Right renal pelvis (tissue), 4 donors: ENCODE measurements at places on chromosomes 16 and 17. TPM values are rescaled to one million over a fixed set of nuclear protein-coding genes. Genes with fewer than 3 reads are reported as not detected.

Gene POLDIP2
- polyA plus RNA-seq = 101 TPM

Gene BCAR1
- 53.5 TPM for polyA plus RNA-seq

Gene DNAI2
- 0.19 TPM for polyA plus RNA-seq

DNA sequence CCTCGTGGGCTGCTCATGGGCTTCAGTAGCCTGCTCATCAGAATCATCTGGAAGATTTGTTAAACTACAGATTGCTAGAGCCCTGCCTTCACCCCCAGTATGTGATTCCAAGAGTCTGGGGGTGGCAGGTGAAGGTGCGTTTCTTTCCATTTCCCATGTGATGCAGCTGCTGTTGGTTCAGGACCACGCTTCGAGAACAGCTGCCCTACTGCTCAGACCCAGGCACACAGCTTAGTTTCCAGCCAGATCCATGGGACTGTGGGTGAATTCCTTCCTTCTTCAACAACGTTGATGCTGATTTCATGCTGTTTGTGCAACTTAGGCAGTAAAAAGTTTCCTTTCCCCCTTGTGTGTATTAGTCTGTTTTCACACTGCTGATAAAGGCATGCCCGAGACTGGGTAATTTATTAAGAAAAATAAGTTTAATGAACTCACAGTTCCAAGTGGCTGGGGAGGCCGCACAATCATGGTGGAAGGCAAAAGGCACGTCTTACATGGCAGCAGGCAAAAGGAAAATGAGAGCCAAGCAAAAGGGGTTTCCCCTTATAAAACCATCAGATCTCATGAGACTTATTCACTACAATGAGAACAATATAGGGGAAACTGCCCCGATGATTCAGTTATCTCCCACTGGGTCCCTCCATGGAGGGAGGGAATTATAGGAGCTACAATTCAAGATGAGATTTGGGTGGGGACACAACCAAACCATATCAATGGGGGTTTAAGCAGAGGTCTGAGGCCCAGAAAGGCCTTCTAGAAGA is 159.2 kb downstream of the XYLT1 start:
- no peak for DNase-seq

Gene ASIC2
- 3.7 TPM for polyA plus RNA-seq

DNA sequence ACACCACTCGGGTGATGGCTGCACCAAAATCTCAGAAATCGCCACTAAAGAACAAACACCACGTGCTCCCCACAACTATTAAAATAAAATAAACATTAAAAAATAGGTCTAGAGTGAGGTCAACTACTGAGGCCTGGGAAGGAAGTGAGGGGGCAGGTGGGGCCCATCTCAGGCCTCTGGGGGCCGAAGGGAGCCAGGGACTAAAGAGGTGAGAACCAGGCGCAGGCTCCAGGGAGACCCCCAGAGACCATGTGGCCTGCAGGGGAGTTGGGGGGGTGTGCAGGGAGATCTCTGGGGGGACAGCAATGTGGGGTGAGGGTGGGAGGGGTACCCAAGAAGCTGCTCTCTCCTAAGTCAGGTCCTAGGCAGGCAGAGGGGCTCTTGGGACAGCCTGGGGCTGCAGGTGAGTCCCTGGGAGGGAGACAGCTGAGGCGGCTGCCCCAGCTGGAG is 111.3 kb upstream of the SMURF2 start:
- DNase-seq = no peak

DNA sequence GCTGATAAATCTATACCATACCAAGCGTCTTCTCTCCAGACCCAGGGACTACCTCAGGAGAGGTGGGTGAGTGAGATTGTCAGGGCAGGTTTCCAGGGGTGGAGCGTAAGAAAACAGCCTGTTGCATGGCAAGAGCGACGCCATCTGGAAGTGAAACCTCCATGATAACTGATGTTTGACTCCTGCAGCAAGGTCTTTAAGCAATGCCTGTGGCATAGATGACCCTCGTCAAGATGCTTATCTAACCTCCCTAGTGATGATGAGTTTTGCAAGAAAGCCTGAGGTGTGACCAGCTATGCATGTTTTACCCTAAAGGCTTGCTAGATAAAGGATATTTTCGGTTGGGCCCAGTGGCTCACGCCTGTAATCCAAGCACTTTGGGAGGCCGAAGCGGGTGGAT is 71.6 kb downstream of the GSG1L start:
- DNase-seq = no peak

- no peak for DNase-seq
These were observed 18.1 kb upstream of the TBX2 start for GRCh38 chr17:61381537-61381936.

- no peak for DNase-seq
These were observed 17.8 kb downstream of the PROCA1 start for GRCh38 chr17:28693869-28694268.

DNA sequence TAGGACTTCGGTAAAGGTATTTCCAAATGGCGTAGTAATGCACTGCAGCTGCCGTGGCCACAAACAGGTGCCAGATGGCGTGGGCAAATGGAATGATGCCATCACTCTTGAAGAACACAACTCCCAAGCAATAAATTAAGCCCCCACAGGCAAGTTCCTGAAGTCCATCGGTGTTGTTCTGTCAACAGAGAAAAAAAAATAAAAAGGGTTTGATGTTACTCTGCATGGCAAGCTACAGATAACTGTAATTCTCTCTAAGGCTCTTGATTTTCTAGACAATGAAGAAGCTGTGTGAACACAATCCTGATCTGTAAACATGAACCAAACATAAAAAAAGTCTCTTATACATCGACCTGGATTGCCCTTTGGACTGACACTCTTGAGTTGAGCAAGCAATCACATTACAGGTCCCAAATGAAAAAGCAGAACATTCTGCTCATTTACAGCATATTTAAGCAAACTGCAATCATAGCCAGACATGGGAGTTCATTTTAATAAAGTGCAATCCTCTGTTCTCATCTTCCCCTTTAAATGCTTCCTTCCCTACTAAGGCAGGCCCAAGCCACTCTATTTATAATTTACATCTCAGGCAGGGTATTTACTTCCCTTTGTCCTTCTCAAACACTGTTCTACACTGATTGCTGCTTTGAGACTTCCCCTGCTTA is 27.1 kb downstream of the MMD start:
- no peak for DNase-seq

Gene C16orf96
- polyA plus RNA-seq = 0.25 TPM

DNA sequence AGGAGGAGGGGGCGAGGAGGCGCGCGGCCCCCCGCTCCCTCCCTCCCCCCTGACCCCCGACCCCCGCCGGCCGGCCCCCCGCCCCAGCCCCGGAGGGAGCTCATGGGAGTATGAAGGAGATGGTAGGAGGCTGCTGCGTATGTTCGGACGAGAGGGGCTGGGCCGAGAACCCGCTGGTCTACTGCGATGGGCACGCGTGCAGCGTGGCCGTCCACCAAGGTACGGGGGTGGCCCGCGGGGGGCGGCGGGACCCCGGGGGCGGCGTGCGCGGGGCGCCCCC is 390 bp downstream of the MLLT6 start:
- DNase-seq = no peak

Gene TERB1
- polyA plus RNA-seq = not detected

Gene GLIS2
- polyA plus RNA-seq = 41.2 TPM

Gene APOH
- polyA plus RNA-seq = 0.14 TPM

Gene TP53TG3F
- not detected for polyA plus RNA-seq
